H9 (cell line): ENCODE measurements at places on chromosomes 7 and 10. TPM values are rescaled to one million over a fixed set of nuclear protein-coding genes. Genes with fewer than 3 reads are reported as not detected.

WDFY4 gene
- not detected in 2 replicates for total RNA-seq

- no peak for DNase-seq
Measured at GRCh38 chr7:33744293-33745075, 160.9 kb upstream of the BMPER start.

- no peak for DNase-seq
Measured at GRCh38 chr7:2633538-2634266, 1.9 kb downstream of the TTYH3 start.

- DNase-seq: no peak
Measured at GRCh38 chr10:133104963-133105640, 17.4 kb downstream of the ADGRA1 start.

DNA sequence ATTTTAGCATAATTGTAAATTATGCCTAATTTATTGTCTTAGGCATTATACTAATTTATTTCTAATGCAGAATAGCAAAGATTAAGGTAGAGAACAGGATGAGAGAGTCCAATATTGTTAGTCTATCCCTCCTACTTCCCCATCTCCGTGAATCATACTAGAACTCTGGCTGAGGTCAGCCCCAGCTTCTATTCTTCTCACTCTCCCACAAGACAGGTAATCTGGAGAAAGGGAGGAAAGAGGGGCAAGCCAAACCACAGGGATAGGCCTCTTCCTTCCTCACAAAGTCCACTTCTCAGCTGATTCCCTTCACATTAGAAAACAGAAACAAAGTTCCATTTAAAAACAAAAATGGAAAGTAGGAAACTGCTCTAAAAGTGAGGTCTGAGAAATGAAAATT, 117.5 kb upstream of the LAMB4 start:
- no peak for DNase-seq

DNA sequence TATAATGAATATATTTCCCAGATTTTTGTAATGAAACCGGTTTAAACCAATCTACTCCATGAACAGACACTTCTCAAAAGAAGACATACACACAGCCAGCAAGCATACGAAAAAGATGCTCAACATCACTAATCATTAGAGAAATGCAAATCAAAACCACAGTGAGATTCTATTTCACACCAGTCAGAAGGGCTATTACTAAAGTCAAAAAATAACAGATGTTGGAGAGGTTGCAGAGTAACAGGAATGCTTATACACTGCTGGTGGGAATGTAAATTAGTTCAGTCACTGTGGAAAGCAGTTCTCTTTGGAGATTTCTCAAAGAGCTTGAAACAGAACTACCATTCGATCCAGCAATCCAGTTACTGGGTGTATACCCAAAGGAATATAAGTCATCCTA, 240.7 kb downstream of the TSPAN12 start:
- no peak for DNase-seq

DNA sequence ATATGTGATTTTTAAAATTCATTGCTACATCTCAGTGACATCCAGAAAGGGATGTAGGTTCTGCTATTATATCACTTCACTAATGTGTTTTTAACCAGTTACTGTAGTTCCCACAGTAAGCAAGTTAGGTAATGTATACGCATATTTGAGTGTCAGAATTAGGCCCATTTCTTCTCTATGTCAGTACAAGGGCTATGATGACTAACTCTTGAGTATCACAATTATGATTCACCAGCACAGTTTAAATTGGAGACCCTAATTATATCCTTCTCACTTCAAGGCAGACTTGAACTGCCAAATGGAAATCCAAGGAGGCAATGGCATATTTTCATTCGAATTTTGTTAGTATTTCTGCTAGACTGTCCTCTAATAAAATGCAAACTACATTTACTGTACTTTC, 23.6 kb downstream of the BZW2 start:
- DNase-seq: no peak

MEIG1 gene
- 0.72 TPM in 1 of 2 replicates, not detected in the other for total RNA-seq
